ENCODE measurements at places on chromosomes 7 and 10.

- no peak for DNase-seq
These were observed 111.7 kb upstream of the STEAP1B start for GRCh38 chr7:22611758-22612079.

DNA sequence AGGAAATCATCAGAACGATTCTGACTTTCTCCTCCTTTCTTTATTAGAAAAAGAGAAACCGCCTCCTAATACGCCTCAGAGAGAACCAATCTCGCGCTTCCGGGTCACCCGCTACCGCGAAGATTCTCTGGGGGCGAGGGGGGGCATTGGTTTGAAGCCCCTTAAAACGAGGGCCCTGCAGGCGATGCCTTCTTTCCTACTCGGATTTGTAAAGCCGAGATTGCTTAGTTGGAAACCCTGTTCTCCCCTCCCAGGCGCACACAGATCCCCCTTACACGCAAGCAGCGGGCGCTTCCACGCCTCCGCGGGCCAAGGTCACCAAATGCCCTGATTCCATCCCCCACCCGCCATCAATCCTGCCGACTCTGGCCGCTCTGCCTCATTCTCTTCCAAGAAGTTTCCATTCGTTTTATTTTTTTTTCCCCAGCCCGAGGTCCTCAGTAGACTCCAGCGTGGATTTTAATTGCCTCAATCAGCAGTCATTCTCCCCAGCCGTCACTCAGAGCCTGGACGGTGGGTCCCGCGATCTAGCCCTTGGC is 1.1 kb upstream of the GAD2 start:
- no peak for DNase-seq

DNA sequence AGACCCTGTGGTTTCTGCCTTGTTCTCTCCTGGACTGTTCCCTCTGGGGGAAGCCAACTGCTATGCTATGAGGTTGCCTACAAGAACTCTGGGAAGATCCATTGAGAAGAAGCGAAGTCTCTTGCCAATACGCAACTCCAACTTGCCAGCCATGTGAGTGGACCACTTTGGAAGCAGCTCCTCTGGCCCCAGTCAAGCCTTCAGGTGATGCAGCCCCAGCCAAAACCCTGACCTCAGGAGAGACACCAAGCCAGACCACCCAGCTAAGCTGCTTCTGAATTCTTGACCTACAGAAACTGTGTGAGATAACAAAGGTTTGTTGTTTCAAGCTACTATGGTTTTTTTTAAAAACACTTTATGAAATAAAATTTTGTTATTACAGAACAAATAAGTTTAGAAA is 20.2 kb upstream of the MYL7 start:
- no peak for DNase-seq

GRCh38 chr10:122033224-122033926 is 44.4 kb downstream of the TACC2 start:
- DNase-seq: peak; percentile 9

DNA sequence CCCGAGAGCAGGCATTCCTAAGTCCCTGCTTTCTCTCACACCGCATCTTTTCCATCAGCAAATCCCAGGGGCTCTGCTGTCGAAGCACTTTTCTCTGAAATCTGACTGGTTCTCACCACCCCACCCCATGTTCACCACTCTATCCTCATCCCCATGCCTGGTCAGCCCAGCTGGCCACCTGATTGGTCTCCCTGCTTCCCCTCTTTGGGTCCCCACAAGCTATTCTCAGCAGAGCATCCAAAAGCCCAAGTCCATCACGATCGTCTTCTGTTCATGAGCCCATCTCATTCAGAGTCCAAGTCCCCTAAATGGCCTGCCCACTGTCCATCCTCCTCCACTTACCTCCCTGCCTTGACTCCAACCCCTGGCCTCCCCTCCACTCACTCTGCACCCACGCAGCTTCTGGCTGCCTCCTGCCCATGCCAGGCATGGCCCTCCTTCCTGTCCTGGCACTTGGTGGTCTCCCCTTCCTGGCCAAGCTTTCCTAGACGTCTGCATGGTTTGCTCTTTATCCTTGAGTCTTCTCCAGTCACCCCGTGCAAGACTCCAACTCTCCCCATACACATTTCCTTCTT is 1.6 kb upstream of the PPP2R2D start:
- no peak for DNase-seq

DNA sequence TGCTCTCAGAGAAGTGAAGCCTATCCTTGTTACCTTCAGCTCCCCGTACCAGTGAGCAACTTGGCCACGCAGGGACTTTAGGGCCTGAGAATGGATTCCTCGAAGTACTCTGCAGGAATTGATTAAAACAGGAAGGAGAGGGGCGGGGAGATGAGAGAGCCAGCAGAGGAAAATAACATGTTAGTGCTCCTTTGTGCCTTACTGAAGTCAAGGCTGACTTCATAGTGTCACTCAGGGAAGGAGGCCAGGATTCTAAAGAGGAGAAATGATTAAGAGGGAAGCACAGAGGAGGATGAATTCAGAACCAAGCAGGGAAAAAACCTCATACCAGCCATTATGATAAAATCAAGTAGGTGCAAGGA is 195.6 kb upstream of the RHOBTB1 start:
- no peak for DNase-seq

DNA sequence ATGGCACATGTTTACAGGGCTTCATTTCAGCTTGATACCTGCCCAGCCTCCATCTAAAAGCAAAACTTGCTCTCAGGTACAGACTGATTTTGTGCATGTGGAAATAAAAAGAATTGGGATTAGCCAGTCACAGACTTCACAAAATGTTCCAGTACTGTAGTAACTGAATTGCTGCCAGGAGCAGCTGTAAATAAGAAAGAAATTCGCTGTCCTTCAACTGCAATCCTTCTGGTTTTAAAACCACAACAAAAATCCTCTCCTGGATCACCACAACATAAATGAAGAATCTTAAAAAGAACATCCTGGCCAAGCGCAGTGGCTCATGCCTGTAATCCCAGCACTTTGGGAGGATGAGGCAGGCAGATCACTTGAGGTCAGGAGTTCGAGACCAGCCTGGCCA is 3.9 kb upstream of the MIOS start:
- DNase-seq: no peak

DNA sequence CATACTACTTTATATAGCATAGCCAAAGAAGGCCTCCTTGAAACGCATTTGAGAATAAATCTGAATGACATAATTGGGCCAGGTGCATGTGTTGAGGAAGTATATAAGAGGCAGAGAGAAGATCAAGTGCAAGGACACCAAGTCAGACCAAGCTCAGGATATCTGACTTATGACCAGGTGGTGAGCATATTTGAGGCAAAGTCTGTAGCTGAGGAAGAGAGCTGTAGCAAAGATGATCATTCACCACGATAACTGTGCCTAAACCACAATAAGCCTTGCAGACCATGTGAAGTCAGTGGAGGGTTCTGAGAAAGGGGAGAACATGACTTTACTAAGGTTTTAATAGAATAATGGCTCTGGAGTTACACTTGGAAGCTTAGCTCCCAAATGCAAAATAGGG is 292.3 kb downstream of the SORCS1 start:
- no peak for DNase-seq

- peak; percentile 37 for DNase-seq
These were observed 488 bp downstream of the EIF4H start for GRCh38 chr7:74174606-74175082.

- DNase-seq: no peak
These were observed 81.0 kb upstream of the FZD8 start for GRCh38 chr10:35723059-35723458.

- no peak for DNase-seq
These were observed 259.4 kb downstream of the PARD3 start for GRCh38 chr10:34555653-34556052.

GRCh38 chr7:139708541-139708940 is 69.3 kb downstream of the HIPK2 start:
- DNase-seq: no peak

GRCh38 chr7:1843271-1843861 is 173.3 kb downstream of the ELFN1 start:
- DNase-seq: no peak

DNA sequence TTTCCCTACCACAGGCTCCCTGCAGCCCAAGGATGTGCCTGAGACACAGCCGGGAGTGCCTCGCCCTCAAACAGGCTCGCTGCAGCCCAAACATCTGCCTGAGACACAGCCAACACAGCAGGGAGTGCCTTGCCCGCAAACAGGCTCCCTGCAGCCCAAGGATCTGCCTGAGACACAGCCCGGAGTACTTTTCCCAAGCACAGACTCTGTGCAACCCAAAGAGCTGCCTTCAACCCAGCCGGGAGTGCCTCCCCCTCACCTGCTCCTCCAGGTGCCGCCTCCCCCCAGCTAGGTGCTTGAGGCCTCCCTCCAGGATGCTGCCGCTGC is 42.9 kb downstream of the ANTXRL start:
- DNase-seq: no peak

DNA sequence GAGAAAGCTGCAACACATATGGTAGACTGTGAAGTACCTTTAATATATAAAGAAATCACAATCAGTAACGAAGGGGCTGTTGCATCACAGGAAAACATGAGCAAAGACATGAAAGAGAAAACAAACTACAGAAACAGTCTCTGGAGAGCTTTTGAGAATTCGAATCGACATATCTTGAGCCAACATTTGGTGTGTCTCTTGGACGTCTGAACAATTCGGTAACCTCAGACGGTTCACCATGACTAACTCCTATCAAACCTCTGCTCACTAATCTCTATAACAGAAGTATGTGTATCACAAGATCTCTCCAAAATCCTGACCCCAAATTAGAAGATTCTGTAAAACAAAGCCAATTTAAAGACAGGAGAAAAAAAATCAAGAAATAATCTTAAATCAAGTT is 262.0 kb upstream of the YAE1 start:
- no peak for DNase-seq

- no peak for DNase-seq
These were observed 785.4 kb downstream of the IPMK start for GRCh38 chr10:57482259-57482658.

DNA sequence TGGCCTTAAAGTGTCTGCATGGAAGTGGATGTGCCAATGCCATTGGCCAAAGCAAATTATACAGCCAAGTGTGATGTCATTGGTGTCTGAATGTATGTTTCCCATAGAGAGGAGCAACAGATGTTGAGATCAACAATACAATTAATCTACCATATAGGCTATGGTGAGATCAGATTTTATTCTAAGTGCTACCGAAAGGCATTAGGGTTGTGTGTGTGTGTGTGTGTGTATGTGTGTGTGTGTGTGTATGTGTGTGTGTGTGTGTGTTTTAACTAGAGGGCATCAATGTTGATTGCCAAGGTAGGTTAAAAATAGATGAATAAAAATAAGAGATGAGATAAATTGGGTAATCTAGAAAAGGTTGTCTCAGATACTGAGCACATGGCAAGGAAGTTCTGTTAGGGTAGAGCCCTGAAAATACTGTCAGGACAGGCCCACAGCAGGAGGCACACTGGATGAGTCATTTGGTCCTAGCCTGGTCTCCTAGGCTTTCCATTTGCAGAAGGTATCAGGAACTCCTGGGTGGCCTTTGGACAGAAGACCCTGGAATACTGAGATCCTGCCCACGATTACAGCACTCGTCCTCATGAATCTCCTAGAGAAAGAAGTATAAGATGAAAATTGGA is 446.0 kb upstream of the PODXL start:
- DNase-seq: no peak

GRCh38 chr10:57905861-57906260 is 361.8 kb downstream of the IPMK start:
- no peak for DNase-seq

GRCh38 chr10:91690996-91691676 is 58.3 kb upstream of the PPP1R3C start:
- DNase-seq: no peak

GRCh38 chr7:107596881-107597581 is 17.0 kb downstream of the BCAP29 start:
- DNase-seq: no peak

DNA sequence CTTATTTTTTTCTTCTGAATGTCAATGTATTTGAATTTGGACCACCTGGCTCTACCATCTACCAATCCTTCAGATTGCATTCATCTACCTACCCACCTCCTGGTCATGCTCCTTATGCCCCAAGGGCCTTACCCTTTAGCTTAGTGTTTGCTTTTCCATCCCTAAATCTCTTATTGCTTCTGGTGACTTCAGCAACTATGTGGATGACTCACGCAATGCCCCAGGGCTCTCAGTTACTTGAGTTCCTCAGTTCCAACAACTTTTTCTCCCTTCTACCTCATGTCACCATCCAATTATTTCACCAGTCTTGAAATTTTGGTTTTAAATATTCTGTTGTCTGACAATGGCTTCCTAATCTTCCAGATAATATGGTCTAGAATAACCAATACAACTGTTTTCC is 118.9 kb downstream of the CFAP58 start:
- no peak for DNase-seq

DNA sequence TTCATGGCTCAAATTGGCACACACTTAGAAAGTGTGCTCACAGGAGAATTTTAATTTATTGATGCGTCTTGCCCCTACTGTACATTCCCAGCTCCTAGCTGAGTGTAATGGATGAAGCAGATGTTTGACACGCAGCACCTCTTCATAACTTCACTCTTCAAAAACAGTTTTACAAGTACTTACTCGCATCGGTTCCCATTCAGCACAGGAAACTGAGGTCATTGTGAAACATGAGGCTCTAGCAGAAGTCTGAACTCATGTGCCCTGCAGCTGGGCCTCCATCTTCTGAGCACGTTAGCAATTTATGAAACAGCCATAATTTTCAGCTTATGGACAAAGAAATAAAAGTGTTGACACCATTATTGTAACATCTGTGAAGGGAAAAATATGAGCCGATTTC is 558.9 kb upstream of the MGMT start:
- no peak for DNase-seq

DNA sequence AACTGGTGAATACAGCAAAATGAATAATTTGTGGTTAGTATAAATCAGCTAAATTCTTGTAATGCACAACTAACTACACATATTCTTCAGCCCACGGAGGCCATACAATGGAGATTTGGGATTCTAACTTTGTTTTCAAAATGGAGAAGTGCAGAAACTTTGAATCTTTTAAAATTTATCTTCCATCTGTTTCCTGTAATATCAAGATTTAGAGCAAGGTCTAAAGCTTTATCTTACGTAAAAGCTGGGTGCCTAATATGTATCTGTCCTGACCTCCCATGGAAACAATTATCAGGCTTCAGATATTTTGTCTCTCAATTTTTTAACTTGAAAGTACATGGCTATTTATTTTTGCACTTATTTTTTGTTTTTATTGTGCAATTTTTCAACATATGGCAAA is 5.0 kb upstream of the AHR start:
- DNase-seq: no peak

GRCh38 chr7:64892116-64892515 is 11.0 kb upstream of the ZNF273 start:
- DNase-seq: no peak

GRCh38 chr7:64618785-64619456 is 47.0 kb upstream of the ZNF107 start:
- DNase-seq: peak; percentile 42
